CD4-positive, alpha-beta T cell treated with Interleukin-6 for 4 hours (primary cell): ENCODE measurements at places on chromosomes 5 and 9.

- DNase-seq = no peak
These were observed 1729.2 kb upstream of the WWC1 start for GRCh38 chr5:166562246-166562645.

- peak; percentile 30 for DNase-seq
These were observed 472 bp downstream of the FBXO4 start for GRCh38 chr5:41925555-41925951.

DNA sequence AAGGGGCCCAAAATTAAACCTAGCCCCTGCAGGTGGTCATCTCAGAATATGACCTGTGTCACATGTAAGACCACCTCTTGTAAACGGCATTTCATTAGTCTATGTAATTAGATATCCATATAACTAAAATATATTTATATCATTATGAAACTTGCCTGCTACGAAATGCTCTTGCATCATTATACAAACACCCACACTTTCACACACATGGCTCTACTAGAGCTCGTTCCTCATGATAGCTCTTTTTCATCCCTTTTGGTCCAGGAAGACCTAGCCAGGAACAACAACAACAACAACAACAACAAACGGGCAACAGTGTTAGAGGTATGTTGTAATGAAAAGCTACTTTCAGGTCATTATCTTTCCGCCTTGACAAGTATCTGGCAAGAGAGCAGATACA lies 58.6 kb downstream of the LHFPL2 start:
- DNase-seq = no peak

DNA sequence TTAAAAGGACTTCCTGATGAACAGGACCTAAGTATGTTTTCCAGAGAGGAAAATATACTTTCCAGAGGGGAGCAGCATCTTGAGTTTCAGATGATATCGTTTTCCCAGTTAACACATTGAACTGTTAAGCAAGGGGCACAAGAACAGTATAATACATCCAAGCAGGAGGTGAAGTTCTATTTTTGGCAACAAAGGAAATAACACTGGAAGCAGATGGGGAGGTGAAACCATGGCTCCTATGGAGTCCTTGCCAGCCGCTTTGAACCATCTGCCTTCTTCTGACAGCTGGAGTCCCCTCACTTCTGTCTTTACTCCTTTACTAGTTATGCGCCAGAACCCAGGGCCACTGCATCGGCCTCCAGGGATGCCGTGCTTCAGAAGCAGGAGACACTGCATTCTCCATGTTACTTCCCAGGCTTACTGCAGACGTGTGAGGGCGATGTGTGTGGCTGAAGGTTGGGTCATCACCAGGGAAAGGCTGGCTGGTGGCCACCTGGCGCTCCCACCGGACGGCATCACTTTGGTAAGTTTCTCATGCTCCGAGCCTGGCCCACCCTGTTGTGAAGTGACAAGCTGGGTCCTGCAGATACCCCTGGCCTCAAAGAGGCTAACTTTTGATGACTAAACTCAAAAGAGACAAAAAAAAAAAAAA lies 77.8 kb downstream of the TTLL11 start:
- no peak for DNase-seq

- no peak for DNase-seq
These were observed 27.9 kb upstream of the MUSK start for GRCh38 chr9:110640736-110641135.

- DNase-seq = no peak
These were observed 388.9 kb upstream of the TRPC7 start for GRCh38 chr5:136754216-136754615.

- DNase-seq = no peak
These were observed 62.8 kb upstream of the TBC1D2 start for GRCh38 chr9:98318041-98318790.

DNA sequence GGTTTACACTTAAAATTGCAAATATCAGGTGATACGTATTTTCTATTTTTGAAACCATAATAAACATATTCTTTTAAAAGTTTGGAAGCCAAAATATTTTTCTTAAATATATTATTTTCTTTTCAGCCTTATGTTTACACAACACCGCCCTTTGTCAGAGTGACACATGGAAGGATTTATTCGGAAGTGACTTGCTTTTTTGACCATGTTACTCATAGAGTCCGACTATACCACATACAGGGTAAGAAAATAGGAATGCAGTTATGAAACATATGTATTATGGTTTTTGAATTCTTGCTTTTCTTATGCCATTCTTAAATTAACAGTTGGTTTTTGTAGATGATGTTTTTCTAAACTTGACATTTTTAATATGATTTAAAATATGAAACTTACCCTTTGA lies 133.9 kb downstream of the MAN2A1 start:
- DNase-seq = no peak

DNA sequence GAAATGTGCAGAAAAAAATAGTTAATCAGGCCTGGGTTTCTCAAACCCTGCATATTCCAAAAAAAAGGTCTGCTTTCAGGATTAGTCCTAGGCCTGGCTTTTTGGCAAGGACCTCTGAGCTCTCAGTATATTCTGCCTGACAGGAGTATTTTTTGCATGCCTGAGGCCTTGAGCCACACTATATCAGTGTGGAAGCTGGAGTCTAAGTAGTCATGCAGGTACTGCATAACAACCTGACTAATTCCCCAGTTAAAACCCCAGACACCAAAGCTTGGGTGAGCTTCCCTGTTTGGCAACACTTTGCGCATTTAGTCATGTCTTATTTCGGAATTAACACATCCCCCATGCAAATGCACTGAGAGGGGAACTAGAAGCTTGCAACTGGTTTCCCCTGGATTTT lies 359.5 kb downstream of the CETN3 start:
- no peak for DNase-seq

- no peak for DNase-seq
These were observed 3.7 kb downstream of the MTRR start for GRCh38 chr5:7872517-7873130.

- DNase-seq = no peak
These were observed 155.2 kb downstream of the ADAMTSL1 start for GRCh38 chr9:18629136-18629535.

GRCh38 chr9:105880517-105880916 lies 186.2 kb downstream of the TMEM38B start:
- no peak for DNase-seq

DNA sequence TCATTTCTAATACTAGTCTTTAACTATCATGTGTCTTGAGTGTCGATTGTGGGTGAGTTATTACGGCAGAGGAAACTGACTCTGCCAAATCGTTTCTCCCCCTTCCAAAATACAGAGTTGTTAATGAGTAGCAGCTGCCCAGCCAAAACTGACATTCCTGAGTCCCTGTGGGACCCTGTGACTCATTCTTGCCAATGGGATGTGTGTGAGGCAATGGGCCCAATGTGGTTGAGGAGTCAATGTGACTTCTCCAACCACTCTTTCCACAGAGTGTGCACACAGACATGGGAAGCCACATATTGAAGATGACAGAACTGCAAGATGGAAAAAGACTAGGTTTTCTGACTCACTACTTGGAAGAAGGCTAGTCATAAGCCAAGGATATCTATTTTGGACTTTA lies 434.7 kb downstream of the DTWD2 start:
- DNase-seq = no peak

DNA sequence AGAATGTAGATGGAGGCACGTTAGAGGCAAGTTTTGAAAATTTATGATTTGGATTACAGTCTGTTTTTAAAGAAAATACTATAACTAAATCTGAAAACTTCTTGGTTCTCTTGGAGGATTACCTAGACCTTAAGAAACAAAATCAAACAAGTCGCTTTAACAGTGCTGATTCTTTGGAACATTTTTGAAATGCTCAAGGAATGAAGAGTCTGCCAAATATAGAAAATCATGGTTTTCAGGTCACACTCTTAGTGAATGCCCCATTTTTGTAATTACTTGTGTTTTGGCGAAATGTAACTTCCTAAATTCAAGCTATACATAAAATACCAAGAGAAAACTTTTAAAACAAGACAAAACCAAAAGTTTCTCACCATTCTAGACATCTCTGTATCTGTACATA lies 93.2 kb downstream of the EQTN start:
- no peak for DNase-seq

DNA sequence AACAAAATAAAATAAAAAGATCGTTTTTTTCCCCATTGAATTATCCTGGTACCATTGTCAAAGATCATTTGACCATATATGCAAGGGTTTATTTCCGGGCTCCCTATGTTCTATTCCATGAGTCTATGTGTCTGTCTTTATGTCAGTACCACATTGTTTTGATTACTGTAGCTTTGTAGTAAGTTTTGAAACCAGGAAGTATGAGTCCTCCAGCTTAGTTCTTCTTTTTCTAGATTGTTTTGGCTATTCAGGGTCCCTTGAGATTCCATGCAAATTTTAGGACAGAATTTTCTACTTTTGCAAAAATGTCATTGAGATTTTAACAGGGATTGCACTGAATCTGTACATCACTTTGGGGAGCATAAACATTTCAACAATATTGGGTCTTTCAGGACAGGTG lies 18.7 kb upstream of the EEIG1 start:
- no peak for DNase-seq

DNA sequence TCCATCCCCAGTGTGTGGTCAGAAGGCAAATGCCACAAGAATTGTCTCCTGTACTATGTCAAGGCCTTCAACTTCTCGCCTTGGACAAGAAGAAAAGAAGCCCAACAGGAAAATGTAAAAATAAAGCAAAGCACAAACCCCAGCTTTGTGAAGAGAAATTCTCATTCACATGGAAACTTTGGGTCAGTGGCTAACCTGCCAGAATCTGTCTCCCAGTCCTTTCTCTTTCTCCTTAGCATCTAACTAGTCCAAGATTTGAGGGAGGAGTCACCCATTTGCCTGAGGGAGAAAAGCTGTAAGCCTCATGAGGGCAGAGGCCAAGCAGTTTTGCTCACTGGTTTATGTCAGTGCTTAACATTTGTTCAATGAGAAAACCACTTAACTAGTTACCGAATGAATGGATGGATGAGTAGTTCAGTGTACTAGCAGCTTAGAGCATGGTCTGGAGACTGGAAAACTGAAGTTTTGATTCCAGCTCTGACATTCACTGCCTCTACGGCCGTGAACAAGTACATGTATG lies 36.0 kb downstream of the ADAM19 start:
- no peak for DNase-seq

DNA sequence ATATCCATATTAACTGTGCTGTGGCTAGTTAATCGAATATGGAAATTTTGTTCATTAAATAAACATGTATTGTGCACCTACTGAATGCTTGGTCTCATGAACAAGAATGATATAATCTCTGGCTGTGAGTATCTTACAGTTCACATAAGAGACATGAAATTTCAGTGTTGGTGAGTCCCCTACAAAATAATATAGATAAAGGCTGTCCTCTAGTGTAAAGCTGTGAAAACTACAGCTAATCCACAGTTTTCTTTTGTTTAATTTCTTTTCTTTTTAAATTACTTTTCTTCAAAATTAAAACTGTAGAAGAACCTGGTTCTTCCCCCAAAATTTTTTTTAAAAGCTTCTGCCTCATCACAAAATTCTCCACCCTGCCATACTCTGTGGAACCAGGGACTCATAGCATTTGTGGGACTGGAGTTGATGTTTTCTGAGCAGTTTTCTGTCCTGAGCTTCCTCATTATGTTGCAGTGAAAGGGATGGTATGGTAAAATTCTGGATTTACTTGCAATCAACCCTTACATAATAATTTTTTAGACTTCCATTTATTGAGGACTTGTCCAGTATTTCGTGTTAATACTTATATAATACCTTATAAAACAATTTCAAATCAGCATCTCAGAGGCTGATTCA lies 135.0 kb downstream of the STK32A start:
- DNase-seq = no peak

- DNase-seq = no peak
These were observed 38.8 kb upstream of the BOD1 start for GRCh38 chr5:173655196-173655797.

DNA sequence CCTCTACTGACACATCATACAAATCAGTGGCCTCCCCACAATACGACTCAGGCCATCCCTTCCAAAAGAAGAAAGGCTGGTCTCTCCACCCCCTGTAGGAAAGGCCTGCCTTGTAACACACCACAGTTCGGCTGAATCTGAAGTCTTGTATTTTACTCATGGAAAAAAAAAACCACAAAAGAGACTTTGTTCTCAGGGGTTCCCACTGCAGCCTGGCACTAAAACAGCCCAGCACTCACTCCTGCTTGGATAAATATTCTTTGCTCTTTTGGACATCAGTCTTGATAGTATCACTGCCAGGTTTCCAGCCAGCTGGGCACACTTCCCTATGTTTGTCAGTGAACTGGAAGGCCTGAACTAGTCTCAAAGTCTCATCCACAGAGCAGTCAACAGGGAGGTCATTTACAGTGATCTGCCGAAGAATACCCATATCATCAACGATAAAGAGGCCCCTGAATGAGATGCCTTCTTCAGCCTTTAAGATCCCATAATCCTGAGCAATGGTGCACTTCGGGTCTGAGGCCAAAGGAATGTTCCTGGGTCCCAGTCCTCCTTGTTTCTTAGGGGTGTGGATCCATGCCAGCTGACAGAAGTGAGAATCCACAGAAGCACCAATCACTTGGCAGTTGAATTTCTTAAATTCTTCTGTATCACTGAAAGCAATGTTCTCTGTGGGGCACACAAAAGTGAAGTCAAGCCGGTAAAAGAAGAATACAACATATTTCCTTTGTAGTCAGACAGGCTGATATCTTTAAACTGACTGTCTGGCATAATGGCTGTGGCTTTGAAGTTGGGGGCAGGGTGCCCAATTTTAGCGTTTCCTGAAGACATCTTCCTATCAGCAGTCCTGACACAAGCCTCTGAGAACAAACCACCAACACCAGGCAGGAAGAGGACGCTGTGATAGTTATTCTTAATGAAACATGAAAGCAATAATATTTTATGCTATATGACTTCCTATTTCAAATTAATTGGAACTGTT lies 198.1 kb downstream of the LURAP1L start:
- no peak for DNase-seq

- no peak for DNase-seq
These were observed 183.0 kb upstream of the CDH9 start for GRCh38 chr5:27221410-27221809.

- DNase-seq = no peak
These were observed 4.0 kb downstream of the TRAF1 start for GRCh38 chr9:120922404-120923195.

- DNase-seq = no peak
These were observed 364.4 kb downstream of the DNAH5 start for GRCh38 chr5:13580058-13580457.

DNA sequence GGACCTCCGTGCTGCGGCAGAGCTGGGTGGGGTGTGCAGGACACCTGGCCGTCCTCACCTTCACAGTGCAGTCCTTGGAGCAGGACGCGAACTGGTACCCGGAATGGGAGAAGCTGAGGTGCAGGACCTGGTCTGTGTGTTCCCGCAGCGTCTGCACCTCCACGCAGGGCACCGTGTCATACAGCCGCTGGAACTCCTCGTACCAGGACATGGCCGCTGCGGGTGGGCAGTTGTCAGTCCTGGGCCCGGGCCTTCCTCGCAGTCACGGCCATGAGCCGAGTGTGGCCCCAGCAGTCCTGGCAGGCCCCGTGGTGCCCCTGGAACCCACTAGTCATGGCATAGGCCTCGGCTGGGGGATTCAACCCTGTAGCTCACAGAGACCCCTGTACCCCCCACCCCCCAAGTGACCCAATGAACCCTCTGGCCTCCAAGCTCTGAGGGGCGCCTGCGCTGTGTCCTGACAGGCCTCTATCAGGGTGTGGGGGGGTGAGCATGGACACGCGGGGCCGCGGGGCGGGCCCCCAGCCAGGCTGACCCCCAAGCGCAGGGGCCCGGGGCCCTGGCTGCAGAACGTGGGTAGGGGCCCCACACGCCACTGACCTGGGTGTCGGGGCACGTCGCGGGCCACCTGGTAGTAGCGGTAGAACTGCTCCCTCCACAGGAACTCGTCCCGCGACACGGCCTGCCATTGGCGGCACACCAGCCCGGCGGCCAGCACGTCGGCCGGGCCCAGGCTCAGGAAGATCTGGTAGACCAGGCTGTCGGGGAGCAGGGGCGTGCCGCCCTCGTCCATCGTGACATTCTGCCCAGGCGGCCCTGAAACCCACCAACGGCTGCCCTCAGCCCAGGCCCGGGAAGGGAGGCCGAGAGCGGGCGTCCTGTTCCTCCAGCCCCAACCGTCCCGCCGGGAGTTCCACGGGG lies 987 bp downstream of the FBXW5 start:
- no peak for DNase-seq
